Fibroblast of mammary gland (primary cell): ENCODE measurements at places on chromosomes 6 and 20.
A peak's percentile ranks its signal among the peaks of the same experiment; 100 is the strongest.

- no peak for DNase-seq
Observed at GRCh38 chr20:43583133-43583864, 7.4 kb upstream of the IFT52 start.

GRCh38 chr6:114619621-114620200 lies 276.9 kb upstream of the HS3ST5 start:
- no peak for DNase-seq

- DNase-seq: no peak
Observed at GRCh38 chr20:34301587-34302311, 1.4 kb downstream of the AHCY start.

GRCh38 chr6:33313105-33313708 lies 671 bp downstream of the TAPBP start:
- DNase-seq: no peak

DNA sequence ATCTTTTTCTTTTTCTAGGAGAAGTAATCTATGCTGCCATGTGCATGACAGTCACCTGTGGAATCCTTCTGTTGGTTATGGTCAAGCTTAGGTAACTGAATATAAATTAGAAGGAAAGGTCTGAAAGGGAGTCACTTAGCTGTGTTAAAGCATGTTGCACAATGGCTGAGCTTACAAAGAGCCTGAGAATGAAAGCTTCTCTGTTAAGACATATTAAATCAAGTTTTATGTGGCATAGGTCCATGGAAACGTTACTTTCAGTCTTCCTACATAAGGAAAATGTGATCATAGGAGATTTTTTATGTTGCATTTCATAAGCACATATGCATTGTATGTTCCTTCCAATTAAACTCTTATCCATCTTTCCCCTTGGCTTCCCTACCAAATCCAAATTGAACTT lies 72.1 kb downstream of the GFRAL start:
- peak; percentile 3 for DNase-seq

GRCh38 chr6:38436726-38437465 lies 202.8 kb downstream of the BTBD9 start:
- DNase-seq: peak; percentile 78

DNA sequence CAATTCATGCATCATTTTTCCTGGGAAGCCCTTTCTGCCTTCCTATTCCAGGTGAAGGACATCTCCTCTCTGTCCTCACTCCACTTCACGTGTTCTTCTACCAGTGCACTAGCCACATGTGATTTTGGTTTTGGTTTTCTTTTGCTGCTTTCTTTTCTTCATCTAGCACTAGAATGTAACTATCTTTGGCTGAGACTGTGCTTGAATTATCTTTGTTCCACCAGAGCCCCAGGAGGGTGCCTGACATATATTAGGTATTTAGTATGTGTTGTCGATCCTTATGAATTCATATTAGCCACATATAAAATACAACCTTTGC lies 79.9 kb downstream of the VGLL2 start:
- DNase-seq: no peak

DNA sequence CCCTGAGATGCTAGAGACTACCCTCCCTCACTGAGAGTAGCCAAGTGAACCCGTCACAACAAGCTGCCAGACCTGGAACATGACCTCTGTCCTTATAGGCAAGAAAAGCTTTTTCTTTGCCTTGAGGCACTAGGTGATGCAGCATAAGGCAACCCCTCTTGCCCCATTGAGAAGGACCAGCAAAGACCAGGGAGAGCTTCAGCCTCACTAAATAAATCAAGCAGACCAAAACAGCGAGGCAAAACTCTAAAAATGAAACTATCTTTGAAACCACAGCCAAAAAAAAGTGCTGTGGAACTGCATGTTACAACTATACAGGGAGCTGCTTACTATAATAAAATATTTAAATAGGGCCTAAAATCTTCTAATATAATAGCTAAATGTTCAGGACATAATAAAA lies 62.6 kb upstream of the FAM83B start:
- no peak for DNase-seq

DNA sequence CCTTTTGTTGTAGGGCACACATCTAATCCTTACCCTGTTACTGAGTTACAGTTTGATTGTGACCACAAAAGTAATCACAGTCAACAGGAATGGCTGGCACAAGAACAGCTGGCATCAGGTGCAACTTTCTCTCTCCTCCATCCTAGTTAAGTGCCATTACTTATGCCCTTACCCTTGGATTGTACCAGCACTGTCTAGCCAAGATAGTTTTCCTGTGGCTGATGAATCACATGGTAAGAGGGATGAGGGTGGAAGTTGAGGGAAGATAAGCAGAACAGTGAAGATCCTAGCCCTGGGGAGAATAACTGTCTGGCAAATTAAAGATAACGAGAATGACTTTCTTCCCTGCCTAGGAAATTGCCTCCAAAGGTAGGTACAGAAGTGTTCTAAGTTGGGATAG lies 42.0 kb downstream of the RNF217 start:
- no peak for DNase-seq

DNA sequence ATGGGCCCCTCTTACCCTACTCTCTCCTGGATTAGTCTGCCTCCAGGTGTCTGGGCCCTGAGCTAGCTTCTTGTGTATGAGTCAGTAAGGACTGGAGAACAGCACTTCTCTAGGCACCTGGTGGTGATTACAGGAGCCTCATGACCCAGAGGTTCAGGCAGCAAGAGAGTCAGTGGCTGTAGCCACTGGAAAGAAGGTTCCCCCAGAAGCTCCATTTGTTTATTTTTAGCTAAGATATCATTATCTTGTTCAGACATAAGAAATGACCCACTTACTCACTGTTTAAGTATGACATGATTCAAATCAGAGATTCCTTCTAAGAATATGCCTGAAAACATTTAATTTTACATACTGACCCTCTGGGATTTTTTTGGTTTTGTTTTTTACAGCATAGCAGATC lies 23.6 kb upstream of the SLC4A11 start:
- DNase-seq: peak; percentile 7

DNA sequence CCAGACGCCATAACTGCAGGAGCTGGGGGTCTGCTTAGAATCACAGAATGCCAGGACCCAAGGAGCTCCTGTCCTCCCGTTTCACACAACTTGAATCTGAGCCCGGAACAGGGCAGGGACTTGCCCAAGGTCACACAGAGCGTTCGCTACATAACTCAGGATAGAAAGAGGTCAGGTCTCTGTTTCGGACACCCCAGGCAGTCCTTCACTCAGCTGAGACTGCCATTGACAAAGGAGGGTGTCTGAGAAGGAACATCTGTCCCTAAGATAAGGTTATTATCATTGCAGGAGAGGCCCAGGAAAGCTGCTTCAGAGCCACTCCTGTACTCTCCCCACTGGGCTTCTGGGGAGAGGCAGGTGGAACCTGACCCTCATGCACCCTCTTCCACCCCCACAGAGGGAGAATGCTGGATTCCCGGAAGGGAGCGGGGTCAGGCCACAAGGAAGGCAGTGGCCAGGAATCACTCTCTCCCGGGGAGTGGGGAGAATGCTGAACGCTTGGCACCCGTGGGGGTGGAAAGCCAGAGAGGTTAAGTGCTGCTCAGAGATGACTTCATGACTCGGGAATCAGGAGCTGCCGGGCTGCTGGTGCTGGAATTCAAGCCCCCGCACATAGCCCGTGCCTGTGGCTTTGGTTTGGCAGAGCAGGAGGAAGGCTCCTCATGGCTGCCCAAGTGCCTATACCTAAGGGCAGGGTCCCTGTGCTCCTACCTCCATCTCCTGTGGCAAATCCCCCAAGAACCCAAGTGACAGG lies 10.7 kb downstream of the SDC4 start:
- peak; percentile 84 for DNase-seq

GRCh38 chr6:135576055-135576454 lies 78.5 kb upstream of the AHI1 start:
- DNase-seq: peak; percentile 93

- DNase-seq: no peak
Observed at GRCh38 chr20:11281240-11281639, 607.4 kb upstream of the JAG1 start.

GRCh38 chr6:33075568-33076405 lies at the start of gene HLA-DPB1:
Gene HLA-DPB1, plus strand, starts transcription at chr6:33075990. Its CDS starts 52 bp downstream, at chr6:33076042.
- DNase-seq: peak; percentile 68

DNA sequence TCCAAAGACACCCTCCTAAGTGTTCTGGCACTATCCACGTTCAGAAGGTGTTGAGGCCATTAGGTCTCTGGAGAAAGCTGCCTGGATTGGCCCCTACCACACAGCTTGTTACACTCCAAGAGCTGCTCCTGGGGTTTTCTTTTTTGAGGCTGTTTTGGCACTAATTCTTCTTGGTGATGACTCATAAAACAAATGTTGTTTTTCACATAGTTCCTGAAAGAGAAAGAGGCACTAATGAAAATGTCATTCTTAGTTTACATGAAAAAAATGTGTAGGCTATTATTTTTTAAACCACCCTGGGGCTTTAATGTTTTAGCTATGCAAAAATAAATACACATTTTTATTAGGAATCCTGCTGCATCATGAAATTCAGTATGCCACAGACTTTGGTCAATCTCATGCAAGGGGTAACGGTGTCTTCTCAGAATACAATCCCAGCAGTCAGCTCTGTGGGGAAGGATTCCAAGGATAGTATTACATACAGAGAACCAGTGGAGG lies 38.1 kb downstream of the TBPL1 start:
- peak; percentile 76 for DNase-seq

DNA sequence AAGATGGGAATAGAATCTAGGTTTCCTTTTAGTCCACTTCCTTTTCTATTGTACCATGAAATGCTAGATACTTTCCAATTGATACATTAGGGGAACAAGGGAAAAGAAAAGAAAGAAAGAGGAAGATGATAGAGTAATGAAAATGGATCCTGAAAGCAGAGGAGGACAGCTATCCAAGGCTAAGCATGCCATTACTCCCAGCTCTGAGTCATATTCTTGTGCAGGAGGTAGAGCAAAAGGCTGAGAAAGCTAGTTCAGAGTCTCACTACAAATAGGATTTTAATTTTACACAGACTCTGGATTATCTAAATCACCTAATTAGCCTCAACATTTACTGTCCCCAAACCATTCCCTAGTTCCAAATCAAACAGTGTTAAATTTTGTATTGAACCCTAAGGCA lies 23.6 kb downstream of the RWDD2A start:
- DNase-seq: peak; percentile 6

GRCh38 chr6:123016431-123017103 lies 20.5 kb downstream of the CLVS2 start:
- no peak for DNase-seq

DNA sequence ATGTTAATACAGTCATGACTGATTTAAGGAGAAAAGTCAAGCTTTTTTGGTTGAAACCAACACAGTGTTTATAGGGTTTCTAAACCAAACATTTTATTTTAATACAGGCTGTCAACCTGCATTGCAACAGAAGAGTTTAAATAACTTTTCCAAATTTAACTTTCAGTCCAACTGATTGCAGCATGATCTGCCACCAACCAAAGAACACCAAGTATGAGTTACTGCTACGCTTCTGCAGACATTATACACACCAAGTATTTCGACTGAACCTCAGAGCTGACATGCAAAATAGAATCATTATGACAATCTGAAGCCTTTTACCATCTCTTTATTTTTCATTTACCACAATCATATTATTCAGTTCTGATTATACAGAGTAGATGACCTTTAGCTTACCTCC lies 151.2 kb upstream of the DST start:
- DNase-seq: no peak

DNA sequence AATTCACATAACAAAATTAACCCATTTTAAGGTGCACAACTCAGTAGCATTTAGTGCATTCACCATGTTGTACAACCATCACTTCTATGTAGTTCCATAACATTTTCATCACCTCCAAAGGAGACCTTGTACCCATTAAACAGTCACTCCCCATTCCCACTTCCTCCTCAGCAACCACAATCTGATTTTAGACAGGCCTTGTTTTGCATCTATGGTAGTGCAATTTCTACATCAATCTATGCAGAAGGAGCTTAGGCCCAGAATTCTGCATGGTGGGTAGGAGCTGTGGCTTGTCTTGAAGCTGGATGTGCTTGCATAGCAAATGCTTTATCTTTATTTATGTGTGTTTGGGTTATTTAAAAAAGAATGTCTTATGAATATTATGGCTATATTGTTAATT lies 13.5 kb upstream of the HLA-DQA1 start:
- DNase-seq: no peak

DNA sequence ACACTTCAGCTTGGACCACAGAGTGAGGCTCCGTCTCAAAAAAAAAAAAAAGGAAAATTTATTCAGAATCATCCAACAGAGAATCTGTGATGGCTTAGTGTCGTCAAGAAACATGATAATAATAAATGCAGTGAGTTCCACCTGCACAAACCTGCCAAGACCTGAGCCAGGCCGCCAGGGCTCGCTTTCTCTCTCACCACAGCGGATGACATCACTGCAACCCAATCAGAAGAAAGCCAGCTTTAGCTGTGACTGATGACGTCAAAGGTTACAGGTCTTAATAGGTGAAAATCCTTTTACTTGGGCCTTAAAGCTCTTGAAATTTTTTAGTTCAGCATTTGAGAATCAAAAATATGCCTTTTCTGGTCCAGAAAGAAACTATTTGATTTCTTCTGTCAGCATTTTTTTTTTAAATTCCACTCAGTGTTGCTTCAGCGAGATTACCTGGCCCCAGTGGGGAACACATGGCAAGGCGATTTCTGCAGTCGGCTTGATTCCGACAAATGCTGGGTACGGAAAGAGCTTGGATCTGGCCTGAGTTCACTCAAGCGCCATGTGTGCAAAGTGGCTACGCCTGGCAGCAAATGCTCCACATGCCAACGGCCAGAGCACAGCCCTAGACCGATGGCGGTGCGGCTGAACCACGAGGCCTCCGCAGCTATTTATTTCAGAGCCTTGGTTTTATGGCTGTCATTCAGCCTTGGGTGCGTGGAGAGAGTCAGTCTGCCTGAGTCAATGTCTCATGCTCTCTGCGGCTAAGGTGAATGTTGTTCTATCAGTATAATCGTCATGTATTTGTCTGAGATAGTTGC lies 105.7 kb upstream of the QKI start:
- no peak for DNase-seq

GRCh38 chr20:582204-582603 lies 27.9 kb downstream of the TCF15 start:
- DNase-seq: no peak

DNA sequence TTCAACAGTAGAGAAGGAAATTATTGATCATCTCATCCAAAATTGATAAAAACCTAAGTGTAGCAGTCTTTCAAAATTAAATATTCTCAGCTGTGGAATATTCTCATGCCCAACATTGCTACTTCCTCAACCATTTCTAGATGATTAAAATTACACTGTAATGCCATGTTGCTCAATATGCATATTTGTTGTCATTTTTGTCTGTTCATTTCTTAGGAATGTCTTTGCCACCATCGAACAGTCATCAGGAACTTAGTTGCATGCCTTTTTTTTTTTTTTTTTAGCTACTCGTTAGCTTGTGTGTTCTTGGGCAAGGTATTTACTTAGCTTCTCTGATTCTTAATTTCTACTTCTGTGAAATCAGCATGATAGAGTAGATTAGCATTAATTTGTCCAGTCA lies 188.6 kb downstream of the DTNBP1 start:
- DNase-seq: peak; percentile 79

- DNase-seq: no peak
Observed at GRCh38 chr6:11486486-11486885, 51.1 kb upstream of the TMEM170B start.

GRCh38 chr20:26209171-26209941 lies 512.7 kb upstream of the ZNF337 start:
- DNase-seq: no peak

DNA sequence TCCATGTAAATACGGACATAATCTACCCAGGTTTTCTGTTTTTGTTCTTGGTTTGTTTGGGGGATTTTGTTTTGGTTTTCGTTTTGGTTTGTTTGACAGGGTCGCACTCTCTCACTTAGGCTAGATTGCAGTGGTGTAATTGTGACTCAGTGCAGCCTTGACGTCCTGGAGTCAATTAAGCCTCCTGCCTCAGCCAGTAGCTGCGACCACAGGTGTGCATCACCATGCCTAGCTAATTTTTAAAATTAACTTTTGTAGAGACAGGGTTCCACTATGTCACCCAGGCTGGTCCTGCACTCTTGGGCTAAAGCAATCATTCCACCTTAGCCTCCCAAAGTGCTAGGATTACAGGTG lies 37.8 kb upstream of the EYA4 start:
- DNase-seq: no peak
